ENCODE measurements at places on chromosomes 5 and 9.

DNA sequence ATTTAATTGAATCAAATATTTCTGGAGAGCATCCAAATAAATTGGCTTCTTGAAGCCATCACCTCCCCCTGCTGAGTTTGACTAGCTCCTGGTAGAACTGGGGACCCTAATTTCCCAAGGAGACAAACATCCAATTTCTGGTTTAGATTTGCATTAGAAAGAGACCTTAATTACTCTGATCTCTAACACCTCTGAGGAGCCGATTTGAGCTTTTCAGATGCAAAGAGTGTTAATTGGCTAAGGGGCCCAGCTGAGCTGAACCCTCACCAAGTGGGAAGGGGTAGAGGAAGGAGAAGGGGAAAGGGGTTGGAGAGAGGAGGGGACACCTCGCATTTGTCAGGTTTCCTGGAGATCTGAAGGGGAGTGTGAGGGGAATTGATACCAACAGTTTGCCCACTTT lies 145.4 kb upstream of the SHB start:
- DNase-seq: no peak

DNA sequence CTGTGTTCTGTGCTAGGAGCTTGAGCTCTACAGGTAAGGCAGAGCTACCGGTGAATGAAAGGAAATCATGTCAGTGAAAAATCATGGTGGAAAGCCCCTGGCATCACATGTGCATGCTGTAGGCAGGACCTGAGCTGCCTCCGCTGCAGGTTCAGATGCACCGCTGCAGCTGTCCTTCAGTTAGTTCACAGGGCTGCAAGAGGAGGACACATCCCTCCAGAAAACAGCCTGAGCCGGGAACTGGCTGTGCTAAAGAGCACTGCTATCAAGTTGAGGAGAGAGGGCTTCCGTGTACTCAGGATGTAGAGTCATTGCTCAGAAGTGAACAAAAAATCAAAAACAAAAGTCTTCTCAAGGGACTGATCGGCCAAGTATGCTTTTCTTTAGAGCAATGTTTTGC lies 138.6 kb downstream of the ERCC6L2 start:
- DNase-seq: no peak

DNA sequence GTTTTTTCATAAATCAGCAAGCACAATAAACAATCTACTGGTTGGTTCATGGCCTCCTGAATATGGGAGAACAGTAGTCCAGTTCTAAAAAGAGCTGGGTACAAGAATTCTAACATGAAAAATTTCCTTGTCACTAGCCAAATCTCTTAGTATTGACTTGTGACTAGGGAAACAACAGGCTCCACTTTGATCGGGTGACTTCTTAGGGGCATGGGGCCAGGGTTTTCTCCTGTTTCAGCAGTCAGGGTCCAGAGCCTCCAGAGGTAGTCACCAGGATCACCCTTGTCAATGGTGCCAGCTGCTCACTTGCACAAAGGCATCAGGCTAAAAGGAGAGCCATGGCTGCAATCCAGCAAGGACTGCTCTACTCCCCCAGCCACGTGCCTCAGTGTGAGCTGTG lies 38.1 kb downstream of the LPAR1 start:
- peak; percentile 16 for DNase-seq

DNA sequence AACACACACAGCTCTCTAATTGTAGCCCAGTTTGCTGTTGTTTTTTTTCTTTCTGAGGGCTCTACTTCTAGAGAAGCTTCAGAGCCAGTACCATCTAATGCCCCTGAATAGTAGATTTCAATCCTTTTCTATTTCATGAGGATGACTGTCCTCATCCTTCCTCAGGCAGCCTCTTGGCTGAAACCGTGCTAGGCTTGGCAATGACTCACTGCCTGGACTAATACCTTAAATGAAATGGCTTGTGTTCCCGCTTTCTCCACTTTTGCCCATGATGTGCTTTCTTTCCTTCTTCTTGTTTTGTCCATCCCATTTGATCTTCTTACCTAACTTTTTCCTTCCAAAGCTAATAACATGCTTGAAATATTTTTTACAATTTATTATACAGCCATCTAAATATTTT lies 80.1 kb downstream of the ITGA1 start:
- no peak for DNase-seq

DNA sequence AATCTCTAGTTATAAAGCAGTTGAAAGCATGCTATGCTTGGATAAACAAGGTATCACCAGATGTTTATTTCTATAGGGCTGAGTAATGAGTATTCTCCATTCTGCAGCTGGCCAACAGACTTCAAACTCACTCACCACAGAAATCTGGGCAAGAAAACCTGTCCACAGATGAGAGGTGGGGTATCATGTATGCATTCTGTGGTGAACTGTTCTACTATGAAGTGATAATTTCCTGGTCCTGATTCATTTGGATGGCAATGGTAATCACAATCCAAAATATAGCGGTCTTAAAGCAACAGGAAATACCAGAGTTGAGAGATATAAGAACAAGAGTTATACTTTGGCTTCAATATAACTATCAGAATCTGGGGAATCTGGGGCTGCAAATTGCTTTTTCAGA lies 65.9 kb upstream of the EFNA5 start:
- DNase-seq: no peak

- no peak for DNase-seq
These were observed 105.0 kb downstream of the FGF18 start for GRCh38 chr5:171524466-171524865.

GRCh38 chr9:93979721-93980120 lies 24.6 kb upstream of the BARX1 start:
- no peak for DNase-seq

DNA sequence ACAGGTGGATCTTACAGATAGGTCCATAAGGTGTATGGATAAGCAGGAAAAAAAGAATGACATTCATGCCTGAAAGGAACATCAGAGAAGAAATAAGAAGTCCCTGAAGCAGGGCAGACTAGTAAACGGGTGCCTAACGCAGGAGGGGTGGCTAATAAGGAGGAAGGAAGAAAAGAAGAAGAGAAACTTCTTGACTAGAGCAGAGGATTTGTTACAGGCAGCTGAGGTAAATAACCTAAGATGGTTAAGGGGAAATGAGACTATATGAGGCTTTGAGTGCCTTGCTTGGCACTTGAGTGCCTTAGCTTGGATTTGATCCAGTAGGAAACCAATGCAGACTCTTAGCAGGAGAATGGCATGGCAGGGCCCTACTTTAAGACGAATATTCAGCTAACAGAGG lies 313.5 kb upstream of the PDE4D start:
- no peak for DNase-seq

DNA sequence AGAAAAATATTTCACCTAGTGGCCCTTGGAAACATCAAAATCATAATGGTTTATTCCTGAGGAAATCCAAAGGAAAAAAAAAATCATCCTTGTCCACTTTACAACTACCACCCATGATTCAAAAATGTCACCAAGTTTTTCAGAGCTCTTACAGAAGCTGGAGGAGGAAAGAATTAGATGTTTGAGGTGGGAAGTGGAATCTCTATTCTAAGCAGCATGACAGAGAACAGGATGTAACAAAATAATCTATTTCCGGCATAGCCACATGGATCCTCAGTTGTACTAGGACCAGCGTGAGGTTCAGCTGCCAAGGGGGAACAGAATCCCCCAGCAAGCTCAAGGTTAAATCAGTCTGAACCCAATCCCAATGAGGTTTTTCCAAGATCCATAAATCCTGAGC lies 40.2 kb downstream of the FBXW11 start:
- DNase-seq: no peak

- no peak for DNase-seq
These were observed 76.5 kb downstream of the KDM4C start for GRCh38 chr9:6834306-6834705.

DNA sequence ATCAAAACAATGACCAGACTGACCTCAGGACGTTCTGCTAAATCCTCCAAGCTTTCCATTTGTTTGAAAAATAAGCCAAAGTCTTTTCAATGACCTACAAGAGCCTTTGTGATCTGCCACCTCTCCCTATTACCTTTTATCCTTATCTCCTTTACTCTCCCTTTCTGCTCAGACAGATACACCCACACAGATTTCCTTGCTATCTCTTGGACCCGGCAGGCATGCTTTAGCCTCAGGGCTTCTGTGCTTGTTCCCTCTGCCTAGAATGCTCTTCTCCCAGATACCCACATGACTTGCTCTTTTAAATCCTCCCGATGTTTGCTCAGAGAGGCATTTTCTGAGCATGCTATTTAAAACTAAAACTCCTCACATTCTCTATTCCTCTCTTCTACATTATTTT lies 8.9 kb upstream of the ELOVL7 start:
- no peak for DNase-seq

- DNase-seq: no peak
These were observed 301.5 kb upstream of the VLDLR start for GRCh38 chr9:2320114-2320513.

- DNase-seq: no peak
These were observed 4.5 kb upstream of the DMRT3 start for GRCh38 chr9:971901-972500.

DNA sequence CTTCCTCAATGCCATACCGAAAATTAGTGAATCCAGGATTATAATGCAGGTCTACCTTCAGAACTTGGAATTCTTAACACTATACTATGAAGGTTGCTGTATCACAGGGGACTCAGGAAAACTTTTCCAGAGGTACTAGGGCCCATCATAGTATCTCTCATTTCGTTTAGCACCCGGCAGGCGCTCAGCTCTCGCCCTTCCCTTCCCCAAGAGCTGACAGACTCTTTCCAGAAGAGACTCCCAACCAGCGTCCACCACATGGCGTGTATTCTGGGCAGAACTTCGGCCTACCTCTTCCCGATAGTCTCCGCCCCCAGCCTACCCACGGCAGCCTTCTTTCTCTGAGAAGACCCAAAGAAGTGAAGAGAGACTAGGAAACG lies 271 bp downstream of the NOL8 start:
- DNase-seq: no peak

- DNase-seq: no peak
These were observed 34.9 kb upstream of the FCHO2 start for GRCh38 chr5:72920690-72921502.

- DNase-seq: no peak
These were observed 335.3 kb upstream of the ACTBL2 start for GRCh38 chr5:57817924-57818323.

- DNase-seq: peak; percentile 60
These were observed 37.0 kb downstream of the CXXC5 start for GRCh38 chr5:139684881-139685749.

GRCh38 chr5:96566833-96567587 lies 95.2 kb upstream of the CAST start:
- DNase-seq: no peak

- DNase-seq: no peak
These were observed 207.7 kb downstream of the PDE4D start for GRCh38 chr5:59685793-59686192.

DNA sequence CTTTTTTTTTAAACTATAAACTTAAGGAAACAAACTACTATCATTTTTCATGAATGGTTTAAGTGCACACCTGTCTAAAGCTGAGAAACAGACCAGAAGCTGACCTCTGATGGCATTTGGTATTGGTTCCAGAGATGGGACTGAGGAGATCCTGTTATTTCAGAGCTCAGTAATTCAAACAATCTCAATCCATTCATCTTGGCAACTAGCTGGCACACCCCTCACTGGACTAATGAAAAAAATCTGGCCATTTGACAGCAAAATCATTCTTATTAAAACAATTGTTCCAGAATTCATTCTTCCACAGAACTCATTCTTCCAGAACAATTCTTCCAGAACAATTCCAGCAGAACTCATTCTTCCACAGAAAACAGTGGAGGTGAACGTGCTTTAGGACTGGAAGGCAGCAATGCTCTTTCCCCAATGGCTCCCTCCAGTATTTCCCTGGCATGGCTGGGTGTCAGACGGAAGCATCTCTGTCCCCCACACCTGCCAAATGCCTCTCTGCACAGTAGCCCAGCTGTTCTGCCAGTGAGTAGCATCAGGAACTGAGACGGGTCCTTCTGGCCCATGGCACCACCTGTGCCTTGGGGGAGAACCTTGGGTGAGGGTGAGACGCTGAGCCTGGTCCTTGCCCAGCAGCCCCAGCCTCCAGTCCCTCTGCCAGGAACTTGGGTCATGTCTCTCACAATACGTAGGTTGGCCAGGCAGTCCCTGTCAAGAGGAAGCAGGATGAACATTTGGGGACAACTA lies 87.5 kb upstream of the EQTN start:
- DNase-seq: no peak

DNA sequence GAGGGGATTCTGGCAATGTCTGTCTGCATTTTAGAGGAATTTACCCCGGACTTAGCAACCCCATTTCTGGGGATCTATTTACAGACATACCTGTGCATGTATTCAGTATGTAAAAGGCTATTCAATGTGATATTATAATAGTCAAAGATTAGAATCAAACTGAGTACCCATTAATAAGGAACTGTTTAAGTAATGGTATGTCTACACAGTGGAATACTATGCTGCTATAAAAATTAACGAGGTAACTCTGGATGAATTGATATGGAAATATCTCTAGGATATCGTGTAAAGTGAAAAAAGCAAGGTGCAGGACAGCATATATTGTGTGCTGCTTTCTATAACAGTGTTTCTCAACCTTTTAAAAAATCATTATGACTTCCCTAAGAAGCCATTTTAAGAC lies 186.9 kb downstream of the SEMA6A start:
- DNase-seq: no peak

DNA sequence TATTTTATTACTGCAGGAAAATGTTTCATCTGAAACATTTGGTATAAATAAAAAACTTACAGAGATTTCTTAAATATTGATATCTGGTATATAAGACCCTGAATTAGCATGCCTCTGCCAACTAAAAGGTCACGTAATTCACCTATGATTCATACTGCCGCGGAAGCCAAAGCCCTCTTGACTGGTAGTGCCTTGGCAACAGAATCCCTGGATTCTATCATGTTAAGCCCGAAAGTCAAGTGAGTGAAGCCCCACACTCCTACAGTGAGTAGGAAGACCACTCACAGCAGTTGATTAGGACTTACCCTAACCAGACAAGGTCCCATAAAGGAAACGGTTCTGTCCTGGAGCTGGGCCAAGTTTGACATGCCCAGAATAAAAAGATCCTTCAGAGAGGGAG lies 175.6 kb upstream of the NREP start:
- DNase-seq: no peak

- no peak for DNase-seq
These were observed 29.7 kb downstream of the SHB start for GRCh38 chr9:38039090-38039906.

DNA sequence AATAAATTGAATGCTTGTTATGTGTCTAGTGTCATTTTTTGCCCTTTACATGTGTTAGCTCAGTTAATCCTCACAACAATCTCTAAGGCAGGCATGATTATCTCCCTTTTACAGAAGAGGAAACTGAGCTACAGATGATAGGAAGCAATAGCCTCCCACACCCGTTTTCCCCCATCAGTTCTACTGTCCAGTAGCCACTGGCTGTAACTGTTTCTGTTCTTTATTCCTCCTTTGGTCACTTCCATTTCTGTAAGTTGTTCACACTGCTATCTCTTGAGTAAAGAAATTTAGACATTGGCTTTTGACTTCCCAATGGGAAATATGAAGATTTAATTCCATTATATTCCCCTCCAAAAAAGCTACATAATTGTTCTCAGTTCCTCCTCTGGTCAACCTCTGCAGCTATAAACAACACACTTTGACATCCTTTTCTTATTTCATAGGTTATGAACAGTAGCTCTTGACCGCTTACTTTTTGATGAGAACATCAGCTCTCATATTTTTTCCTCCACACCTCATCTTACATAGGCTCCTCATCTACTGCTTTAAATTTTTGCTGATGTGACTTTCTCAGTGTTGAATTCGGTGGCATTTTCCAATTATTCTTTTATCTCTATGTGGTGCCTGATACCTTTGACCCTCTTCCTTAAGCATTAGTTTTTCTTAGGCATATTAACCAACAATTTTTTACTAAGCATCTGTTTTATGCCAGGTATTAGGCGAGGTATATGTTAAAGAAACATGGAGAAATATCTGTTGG lies 21.4 kb downstream of the SPZ1 start:
- DNase-seq: no peak

Data from posterior cingulate gyrus (tissue), 11 donors.